Activated CD4-positive, alpha-beta T cell treated with anti-CD3 and anti-CD28 coated beads, Interleukin-2, amount 10 ng/mL, durations not matched to agents 7 days and 5 days (primary cell): ENCODE measurements at places on chromosomes 3 and 15. TPM values are rescaled to one million over a fixed set of nuclear protein-coding genes. Genes with fewer than 3 reads are reported as not detected.

DNA sequence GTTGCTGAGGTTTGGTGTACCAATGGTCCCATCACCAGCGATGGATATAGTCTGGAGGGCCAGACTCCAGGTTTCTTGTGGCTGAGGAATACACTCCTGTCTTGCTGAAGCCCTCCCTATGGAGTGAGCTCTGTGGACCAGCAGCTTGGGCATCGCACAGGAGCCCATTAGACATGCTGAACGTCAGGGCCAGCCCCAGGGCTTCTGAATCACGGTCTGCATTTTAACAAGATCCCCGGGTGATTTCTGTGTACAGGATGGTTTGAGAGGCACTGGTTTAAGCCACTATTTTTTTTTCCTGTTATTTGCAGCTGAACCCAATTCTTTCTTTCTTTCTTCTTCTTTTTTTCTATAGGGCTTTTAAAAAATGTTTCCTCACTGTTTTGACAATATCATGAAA lies 69.5 kb upstream of the XCR1 start:
- peaks cover 33% of the 10 kb centered on the region for H3K27me3 ChIP-seq
- peak overlapping the region; percentile 95 for H3K27ac ChIP-seq
- no peak overlapping the region for H3K4me3 ChIP-seq
- peaks cover 35% of the 10 kb centered on the region for H3K36me3 ChIP-seq

GRCh38 chr3:10023587-10024310 lies 2.5 kb upstream of the FANCD2 start:
- H3K36me3 ChIP-seq, result peaks cover 21% of the 10 kb centered on the region
- no peak overlapping the region for H3K27ac ChIP-seq
- peaks cover 32% of the 10 kb centered on the region for H3K4me1 ChIP-seq

DNA sequence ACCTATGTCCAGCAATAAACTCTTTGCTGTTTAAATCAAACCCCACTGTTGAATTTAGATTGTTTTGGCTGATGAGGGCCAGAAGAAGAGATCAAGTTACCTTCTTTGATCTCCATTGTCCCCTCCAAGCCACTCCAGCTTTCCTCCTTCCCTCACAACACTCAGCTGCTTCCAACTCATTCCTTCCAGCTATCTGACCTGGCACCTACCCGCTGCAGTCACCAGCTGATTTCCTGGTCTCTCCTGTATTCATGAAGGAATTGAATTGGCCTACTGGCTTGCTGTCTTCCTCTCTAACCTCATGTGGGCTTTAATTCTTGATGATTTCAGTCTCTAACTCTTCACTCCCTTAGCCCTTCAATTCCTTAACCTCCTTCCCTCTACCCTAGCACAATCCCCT lies 40.8 kb upstream of the ABHD17C start:
- no peaks in the 10 kb centered on the region for H3K4me1 ChIP-seq
- no peak overlapping the region for H3K27ac ChIP-seq
- peaks cover 13% of the 10 kb centered on the region for H3K27me3 ChIP-seq
- no peak overlapping the region for H3K4me3 ChIP-seq

DNA sequence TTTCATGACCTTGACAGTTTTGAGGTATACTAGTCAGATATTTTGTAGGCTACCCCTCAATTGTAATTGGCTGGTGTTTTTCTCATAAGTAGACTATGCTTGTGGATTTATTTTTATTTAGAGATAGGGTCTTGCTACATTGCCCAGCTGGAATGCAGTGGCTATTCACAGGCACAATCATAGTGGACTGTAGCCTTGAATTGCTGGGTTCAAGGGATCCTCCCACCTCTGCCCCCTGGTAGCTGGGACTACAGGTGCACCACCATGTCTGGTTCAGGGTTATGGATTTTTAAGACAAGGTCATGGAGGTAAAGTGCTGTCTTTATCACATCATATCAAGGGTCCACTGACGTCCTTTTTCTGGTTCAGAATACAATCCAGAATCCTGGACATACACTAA lies 10.9 kb upstream of the IL17RD start:
- no peaks in the 10 kb centered on the region for H3K4me1 ChIP-seq
- DNase-seq, result no peak
- H3K27ac ChIP-seq, result no peak overlapping the region
- no peaks in the 10 kb centered on the region for H3K36me3 ChIP-seq

DNA sequence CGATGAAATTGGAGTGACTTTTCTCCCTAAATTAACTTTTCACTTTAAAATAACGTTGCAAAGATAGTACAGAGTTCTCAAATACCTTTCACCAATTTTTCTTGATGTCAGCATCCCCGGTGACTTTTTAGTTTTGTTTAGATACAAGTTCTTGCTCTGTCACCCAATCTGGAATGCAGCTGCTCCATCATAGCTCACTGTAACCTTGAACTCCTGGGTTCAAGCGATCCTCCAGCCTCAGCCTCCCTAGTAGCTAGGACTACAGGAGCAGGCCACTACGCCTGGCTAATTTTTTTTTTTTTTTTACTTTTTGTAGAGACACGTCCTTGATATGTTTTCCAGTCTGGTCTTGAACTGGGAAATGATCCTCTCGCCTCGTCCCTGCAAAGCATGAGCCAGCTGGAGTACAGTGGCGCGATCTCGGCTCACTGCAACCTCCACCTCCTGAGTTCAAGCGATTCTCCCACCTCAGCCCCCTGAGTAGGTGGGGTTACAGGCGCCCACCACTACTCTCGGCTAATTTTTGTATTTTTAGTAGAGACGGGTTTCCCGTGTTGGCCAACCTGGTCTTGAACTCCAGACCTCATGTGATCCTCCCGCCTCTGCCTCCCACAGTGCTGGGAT lies 747 bp downstream of the NSUN3 start:
- H3K27me3 ChIP-seq, result no peaks in the 10 kb centered on the region
- H3K36me3 ChIP-seq, result peaks cover 54% of the 10 kb centered on the region
- H3K4me1 ChIP-seq, result peaks cover 43% of the 10 kb centered on the region
- no peak for DNase-seq
- H3K4me3 ChIP-seq, result peak overlapping the region; percentile 89

DNA sequence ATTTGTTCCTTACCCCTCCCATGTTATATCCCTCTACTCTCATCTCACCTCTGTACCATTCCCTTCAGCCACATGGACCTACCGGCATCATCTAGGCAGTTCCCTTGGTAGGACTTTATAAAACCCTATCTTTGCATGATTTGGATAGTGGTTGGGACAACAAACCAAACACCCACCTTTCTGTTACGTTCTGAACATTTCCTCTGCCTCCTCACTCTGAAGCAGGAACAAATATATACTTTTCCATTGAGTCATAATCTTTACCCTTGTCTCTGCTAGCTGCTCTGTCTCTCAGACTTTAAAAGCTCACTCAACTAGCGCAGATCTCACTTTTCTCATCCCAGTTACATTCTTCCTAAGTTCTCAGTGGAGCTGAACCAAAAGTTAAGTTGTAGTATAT lies 17.8 kb downstream of the UBXN7 start:
- peaks cover 18% of the 10 kb centered on the region for H3K36me3 ChIP-seq
- H3K4me3 ChIP-seq, result no peak overlapping the region
- no peaks in the 10 kb centered on the region for H3K27me3 ChIP-seq
- peaks cover 17% of the 10 kb centered on the region for H3K4me1 ChIP-seq
- no peak overlapping the region for H3K27ac ChIP-seq

GRCh38 chr3:191889756-191890155 lies 428.8 kb downstream of the PYDC2 start:
- no peak for DNase-seq
- no peaks in the 10 kb centered on the region for H3K27me3 ChIP-seq
- no peak overlapping the region for H3K27ac ChIP-seq
- no peak overlapping the region for H3K4me3 ChIP-seq
- H3K4me1 ChIP-seq, result no peaks in the 10 kb centered on the region

DNA sequence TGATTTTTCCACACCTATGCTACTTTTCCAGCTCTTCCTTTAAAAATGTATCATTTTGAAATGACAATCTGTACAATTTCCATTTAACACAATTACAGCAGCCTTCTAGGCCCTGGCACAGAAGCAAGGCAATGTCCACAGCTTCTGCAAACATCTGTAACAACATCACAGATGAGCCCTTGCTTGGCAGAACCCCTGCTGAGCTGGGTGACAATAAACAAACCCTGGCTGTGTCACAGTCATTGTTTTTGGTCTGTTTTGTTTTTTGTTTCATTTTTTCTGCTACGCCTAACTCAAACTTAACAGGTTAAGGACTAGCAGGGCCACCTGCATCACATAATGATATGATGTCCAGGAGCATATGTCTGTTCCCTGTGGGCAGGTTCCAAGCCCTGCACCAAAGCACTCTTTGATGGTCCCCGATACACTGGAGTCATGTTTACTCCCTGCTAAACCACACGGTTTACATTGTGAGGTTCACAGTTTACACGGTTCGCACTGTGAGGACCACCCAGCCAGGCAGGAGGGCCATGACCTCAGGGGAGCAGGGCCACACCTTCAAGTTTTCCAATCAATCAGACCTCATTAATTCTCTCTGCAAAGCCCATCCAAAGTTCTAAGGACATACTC lies 186.8 kb upstream of the CHRNA7 start:
- H3K27ac ChIP-seq, result no peak overlapping the region
- no peaks in the 10 kb centered on the region for H3K36me3 ChIP-seq
- DNase-seq, result no peak
- H3K4me3 ChIP-seq, result no peak overlapping the region
- no peaks in the 10 kb centered on the region for H3K27me3 ChIP-seq

DNA sequence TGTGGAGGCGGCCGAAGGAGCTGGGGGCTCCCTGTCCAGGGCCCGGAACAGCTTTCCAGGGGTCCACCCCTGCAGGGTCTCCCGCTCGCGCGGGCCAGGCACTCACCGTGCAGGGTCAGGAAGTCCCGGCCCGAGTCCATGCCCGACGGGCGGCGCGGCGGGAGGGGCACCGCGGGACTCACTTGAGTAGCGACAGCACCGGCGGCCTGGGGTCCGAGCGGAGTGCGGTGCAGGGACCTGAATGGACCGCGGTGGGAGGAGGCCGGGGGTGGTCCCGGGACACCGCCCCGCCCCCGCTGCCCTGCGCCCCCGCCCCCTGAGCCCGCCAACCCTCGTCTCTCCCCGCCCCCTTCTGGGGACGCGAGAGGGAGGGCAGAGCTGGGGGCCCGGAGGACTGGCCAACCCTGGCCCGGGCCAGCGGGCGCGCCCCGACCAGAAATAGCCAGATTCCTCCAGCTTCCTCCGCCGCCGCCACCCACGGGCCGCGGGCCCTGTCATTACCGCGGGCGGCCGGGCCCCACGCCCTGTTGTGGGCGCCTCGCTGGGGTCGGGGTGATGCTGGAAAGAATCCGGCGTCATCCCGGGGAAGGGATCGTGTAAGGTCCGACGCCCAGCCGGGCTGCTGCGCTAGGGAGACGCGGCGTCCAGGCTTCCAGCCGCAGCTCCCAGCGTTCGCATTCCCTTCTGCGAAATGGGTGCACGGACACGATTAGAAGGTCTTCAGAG lies at the start of gene PLCD1:
Gene PLCD1 (minus strand): TSS at position 243 of the 726 bp plus-strand sequence. CDS start 103 bp downstream, at position 140.
- peak within 1 kb of the TSS; percentile 58 for H3K27ac ChIP-seq
- H3K4me1 ChIP-seq, result peaks cover 33% of the 10 kb centered on the region
- H3K27me3 ChIP-seq, result peaks cover 27% of the 10 kb centered on the region
- H3K36me3 ChIP-seq, result peaks cover 5% of the 10 kb centered on the region
- peak; percentile 34 for DNase-seq

GRCh38 chr3:194256040-194256945 lies 94.8 kb downstream of the CPN2 start:
- no peak overlapping the region for H3K4me3 ChIP-seq
- no peaks in the 10 kb centered on the region for H3K27me3 ChIP-seq

GRCh38 chr3:4525560-4526223 lies 32.5 kb downstream of the ITPR1 start:
- DNase-seq, result no peak
- H3K27me3 ChIP-seq, result no peaks in the 10 kb centered on the region
- H3K4me3 ChIP-seq, result no peak overlapping the region
- H3K4me1 ChIP-seq, result peaks cover 10% of the 10 kb centered on the region
- no peak overlapping the region for H3K27ac ChIP-seq

DNA sequence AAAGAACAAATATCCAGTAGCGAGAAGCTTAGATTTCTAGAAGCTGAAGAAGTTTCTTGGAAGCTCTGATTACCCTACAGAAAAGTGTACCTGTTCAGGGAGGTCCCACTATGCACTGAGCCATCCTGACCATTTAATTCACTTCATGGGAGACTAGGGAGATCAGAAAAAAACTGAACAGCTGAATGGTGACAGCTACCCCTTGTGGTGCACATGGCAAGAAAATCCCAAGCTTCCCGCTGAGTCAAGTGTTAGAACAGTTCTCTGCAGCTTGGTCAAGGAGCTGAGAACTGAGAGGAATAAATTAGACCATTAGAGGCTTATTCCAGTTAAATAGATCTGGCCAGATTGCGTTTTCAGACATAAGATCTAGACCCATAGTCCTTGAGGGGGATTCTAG lies 197.2 kb upstream of the VEPH1 start:
- DNase-seq, result no peak
- no peaks in the 10 kb centered on the region for H3K36me3 ChIP-seq
- H3K27ac ChIP-seq, result no peak overlapping the region
- H3K4me3 ChIP-seq, result no peak overlapping the region
- no peaks in the 10 kb centered on the region for H3K27me3 ChIP-seq
- H3K4me1 ChIP-seq, result no peaks in the 10 kb centered on the region

GRCh38 chr3:50339485-50340146 lies 1.0 kb downstream of the RASSF1 start:
- H3K27me3 ChIP-seq, result no peaks in the 10 kb centered on the region
- peaks cover 42% of the 10 kb centered on the region for H3K36me3 ChIP-seq
- H3K4me1 ChIP-seq, result peaks cover 56% of the 10 kb centered on the region
- H3K27ac ChIP-seq, result peak overlapping the region; percentile 95
- DNase-seq, result no peak
- peak overlapping the region; percentile 87 for H3K4me3 ChIP-seq

- H3K27ac ChIP-seq, result peak overlapping the region; percentile 96
- DNase-seq, result peak; percentile 27
- no peaks in the 10 kb centered on the region for H3K27me3 ChIP-seq
- H3K4me3 ChIP-seq, result peak overlapping the region; percentile 88
These were observed 545 bp upstream of the RFX7 start for GRCh38 chr15:56244038-56244810.

DNA sequence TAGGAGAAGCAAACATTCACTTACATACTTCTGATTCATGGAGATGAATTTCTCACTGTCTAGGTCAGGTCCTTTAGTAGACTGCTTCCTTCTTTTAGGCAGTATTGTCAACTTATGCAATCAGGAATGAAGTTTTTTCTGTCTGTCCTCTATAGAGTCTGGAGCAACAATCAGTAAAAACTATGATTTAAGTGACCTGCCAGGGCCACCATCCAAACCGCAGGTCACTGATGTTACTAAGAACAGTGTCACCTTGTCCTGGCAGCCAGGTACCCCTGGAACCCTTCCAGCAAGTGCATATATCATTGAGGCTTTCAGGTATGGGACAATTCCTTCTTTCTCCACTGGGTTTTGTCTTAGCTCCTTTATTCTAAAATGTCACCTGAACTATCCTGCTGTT lies 523.1 kb downstream of the ROBO2 start:
- no peak overlapping the region for H3K4me3 ChIP-seq
- H3K36me3 ChIP-seq, result no peaks in the 10 kb centered on the region
- no peak overlapping the region for H3K27ac ChIP-seq
- no peaks in the 10 kb centered on the region for H3K27me3 ChIP-seq

P2RY1 gene
- 0.17 TPM for total RNA-seq

ADAMTS17 gene
- 4.1 TPM for total RNA-seq

CISH gene
- total RNA-seq, result 300 TPM

KNL1 gene
- 62.2 TPM for total RNA-seq

CPB1 gene
- total RNA-seq, result not detected

PLSCR2 gene
- total RNA-seq, result not detected

TUSC7 gene
- not detected for total RNA-seq

LCTL gene
- not detected for total RNA-seq

CX3CR1 gene
- total RNA-seq, result 1.5 TPM

CADPS gene
- total RNA-seq, result not detected

ANKUB1 gene
- total RNA-seq, result not detected

STRIT1 gene
- total RNA-seq, result not detected

GASK1A gene
- not detected for total RNA-seq

SLC12A1 gene
- total RNA-seq, result not detected

RARB gene
- total RNA-seq, result not detected
